ENCODE measurements at places on chromosomes 13 and 19. TPM values are rescaled to one million over a fixed set of nuclear protein-coding genes. Genes with fewer than 3 reads are reported as not detected.

DNA sequence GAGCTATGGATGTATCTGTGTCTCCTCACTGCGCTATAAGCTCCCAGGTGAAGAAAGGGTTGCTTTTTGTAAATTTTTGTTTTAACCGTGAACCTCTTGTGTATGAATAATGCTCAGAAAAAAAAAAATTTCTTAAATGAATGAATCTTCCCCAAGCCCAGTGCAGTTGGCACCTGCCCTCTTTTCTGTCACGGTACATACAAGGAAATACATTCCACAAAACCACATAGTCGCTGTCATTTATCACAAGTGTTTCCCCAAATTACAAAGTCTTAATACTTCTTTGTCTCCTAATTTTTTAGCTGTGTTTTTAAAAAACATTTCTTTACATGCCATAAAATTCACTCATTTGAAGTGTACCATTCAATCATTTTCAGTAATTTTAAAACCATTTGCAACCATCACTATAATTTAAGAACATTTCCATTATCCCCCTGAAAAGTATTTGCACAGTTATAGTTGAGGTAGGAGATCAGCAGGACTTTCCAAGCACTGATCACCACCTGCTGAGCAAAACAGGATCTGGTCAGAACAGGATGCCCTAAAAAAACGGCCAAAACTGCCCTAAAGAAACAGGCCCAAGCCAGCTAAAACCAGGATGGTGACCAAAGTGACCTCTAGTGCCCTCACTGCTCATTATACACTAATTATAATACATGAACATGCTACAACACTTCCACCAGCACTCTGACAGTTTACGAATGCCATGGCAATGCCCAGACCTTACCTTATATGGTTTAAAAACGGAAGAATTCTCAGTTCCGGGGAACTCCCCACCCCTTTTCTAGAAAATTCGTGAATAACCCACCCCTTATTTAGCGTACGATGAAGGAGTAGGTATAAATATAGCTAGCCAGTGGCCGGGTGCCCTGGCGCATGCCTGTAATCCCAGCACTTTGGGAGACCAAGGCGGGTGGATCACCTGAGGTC, 1.3 kb upstream of the TEX30 start:
- DNase-seq: no peak

DNA sequence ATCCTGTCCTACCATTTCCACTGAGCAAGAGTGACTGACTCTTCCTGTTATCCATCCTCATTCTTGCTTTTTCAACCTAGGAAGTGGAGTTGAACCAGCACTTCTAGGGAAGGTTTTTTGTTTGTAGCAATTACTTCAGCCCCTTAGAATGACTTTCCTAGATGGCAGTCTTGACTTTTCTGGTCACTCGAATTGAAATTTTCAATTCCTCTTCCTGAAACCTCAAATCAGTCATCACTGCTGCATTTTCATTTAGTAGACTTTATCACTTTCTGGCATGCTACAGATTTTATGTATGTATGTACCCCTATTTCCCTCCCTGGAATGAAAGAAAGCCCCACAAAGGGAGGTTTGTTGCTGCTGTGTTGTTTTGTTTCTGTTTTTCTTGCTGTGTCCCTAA, 915.9 kb downstream of the PCDH17 start:
- no peak for DNase-seq

- DNase-seq: no peak
Observed at GRCh38 chr19:57978586-57979289, 4.4 kb upstream of the C19orf18 start.

- DNase-seq: no peak
Observed at GRCh38 chr19:39045506-39045905, 13.2 kb upstream of the FBXO27 start.

DNA sequence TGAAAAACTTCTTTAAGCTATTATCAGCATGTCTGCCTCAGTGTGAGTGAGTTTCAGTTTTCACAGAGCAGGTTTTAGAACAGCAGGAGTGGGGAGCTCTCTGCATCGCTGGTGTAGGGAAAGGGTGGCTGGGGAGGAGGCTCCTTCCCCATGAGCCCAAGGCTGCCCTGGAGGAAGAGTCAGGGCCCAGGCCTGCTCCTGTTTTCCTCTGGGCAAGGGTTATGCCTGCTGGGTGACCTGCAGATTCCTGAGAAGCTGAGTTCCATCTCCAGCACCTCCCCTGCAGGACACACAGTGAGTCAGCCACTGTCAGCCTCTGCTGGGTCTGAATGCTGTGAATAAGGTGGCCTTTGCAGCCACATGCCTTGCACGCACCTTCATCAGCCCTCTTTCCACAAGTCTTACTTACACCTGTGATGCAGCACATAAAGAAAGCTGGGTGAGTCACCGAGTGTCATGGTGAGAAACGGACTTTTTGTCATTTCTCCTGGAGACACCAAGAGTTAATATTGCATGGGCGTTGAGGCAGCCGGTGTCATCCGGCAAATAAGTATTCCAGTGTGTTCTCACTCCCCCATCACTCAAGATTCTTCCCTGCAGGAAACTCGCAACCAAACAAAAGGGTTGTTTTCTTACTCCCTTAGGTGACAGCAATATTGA, 186.4 kb upstream of the KL start:
- no peak for DNase-seq

Gene APOC4
- total RNA-seq: not detected

DNA sequence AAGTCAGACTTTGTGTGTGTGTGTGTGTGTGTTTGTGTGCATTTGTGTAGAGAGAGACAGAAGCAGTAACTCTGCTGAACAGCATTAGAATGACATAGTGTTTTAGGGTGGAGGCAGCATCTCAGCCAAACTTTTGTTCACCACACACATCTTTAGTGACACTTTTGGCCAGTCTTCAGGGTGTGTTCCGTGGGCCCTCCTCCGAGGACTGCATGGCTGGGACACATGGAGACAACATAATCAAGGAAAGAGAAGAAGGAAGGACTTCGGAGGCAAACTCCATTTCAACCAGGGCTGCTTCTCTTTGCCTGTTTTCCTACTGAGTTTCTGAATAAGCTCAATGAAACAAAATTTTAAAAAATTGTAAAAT, 205.1 kb downstream of the LHFPL6 start:
- DNase-seq: no peak

DNA sequence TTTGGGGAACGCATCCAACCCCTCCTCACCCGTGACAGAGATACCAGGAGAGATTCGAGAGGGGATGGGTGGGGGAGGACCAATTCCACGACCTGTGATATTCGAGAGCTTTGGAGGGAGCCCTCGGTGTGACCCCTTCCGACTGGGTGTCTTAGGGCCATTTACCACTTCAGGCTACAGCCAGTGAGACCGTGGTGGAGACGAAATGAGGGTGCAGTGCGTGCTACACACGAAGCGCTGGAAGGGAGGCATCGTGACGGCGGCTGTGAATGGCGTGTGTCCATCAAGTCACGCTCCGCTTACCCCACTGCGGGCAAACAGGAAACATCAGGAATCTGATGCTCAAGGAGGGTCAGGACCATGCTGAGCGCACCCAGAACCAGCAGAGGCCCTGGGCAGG, 10.4 kb downstream of the CTU1 start:
- DNase-seq: no peak

GRCh38 chr13:21065686-21066085, 4.3 kb upstream of the LATS2 start:
- no peak for DNase-seq

- DNase-seq: no peak
Observed at GRCh38 chr19:31943191-31943661, 402.2 kb upstream of the ZNF507 start.

DNA sequence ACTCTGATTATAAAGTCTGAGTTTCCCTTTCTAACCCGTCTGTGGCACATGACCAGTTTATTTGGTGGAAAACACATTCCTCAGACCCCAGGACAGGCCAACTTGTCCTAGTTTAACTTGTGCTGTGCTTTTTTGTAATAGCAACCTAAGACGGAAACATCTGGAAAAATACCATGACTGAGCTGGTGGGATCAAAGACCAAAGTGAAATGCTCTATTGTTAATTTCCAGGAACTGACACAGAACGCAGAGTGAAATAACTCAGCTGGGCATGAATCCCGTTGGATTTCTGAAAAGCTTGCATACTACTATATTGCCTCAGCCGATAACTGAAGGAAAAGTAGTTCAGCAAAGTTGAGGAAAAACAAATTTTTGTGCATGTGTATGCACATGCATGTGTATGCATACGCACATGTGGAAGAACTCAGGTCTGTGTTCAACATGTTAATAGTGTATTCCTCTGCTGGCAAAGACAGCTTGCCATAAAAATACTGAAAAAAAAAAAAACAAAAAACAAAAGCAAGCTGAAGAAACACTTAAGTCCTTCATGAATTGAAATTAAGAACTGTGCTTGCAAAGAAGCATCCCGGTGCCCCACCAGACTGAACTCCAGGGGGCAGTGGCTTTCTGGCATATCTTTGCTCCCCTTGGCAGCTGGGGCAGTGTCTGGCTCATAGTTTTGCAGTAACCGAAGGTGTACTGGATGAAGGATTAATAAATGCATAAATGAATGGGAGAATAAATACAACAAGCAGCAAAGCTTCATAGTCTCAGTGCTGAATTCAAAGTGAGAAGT, 187.8 kb downstream of the LHFPL6 start:
- peak; percentile 92 for DNase-seq

Gene ZNF563
- 0.93 TPM for total RNA-seq

DNA sequence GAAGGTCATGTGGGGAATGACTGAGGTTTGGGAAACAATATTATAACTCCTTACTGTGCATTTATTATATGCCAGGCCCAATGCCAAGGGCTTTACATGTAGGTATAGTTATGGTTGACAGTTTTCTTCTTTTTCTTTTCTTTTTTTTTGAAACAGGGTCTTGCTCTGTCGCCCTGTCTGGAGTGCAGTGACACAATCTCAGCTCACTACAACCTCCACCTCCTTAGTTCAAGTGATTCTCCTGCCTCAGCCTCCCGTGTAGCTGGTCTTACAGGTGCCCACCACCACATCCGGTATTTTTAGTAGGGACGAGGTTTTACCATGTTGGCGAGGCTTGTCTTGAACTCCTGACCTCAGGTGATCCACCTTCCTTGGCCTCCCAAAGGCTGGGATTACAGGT, 13.8 kb downstream of the RTN2 start:
- no peak for DNase-seq

DNA sequence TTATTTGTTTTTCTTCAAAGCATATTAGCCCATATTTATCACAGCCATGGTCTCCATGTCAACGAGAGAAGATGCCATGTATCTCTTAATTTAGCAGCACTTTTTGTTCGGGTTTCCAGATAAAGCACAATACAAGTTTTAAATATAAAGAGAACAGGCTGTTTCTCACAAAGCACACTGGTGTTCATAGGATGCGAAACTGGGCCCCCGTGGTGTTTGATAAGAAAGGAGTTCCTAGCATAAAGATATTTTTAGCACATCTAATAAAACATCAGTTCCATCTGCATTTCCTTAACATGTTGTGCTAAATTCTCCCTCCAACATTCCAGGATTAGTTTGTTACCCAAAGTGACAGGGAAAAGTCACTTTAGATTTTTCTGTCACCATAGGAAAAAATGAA, 72.4 kb upstream of the EDNRB start:
- no peak for DNase-seq

Gene SRRM5
- not detected for total RNA-seq

Gene PPP1R13L
- 16.2 TPM for total RNA-seq

GRCh38 chr19:53877361-53877766, 4.6 kb upstream of the PRKCG start:
- no peak for DNase-seq

DNA sequence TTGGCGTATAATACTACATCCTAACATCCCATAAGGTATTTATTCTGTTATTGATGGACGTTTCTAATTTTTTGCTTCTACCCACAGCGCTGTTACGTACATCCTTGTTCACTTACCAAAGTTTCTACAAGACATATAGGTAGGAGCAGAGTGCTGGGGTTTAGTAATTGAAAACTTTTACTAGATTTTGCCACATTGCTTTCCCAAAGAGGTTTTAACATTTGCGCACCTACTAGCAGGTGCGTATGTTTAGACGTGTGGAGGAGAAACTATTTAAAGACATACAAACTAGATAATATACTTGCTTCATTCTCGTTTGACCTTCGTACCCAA, 559 bp upstream of the RPL21 start:
- DNase-seq: no peak

GRCh38 chr19:55690109-55690768, 15.2 kb downstream of the EPN1 start:
- no peak for DNase-seq

- no peak for DNase-seq
Observed at GRCh38 chr19:6358003-6358402, 3.3 kb upstream of the CLPP start.

- peak; percentile 47 for DNase-seq
Observed at GRCh38 chr19:41597600-41598041, 21.7 kb downstream of the CEACAM21 start.

DNA sequence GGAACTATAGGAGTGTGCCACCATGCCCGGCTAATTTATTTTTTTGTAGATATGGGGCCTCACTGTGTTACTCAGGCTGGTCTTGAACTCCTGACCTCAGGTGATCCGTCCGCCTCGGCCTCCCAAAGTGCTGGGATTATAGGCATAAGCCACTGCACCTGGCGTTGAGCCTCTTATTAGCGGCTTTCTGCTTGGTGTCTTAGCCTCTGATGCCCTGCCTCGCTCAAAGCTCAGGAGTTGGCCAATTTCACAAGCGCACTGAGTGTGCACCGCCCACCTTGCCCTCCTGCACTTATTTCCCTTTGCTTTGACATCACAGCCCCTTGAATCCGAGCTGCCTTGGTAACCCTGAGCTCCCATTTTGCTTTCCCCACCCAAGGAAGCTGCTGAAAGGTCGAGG, 10.1 kb downstream of the YIPF2 start:
- DNase-seq: no peak

DNA sequence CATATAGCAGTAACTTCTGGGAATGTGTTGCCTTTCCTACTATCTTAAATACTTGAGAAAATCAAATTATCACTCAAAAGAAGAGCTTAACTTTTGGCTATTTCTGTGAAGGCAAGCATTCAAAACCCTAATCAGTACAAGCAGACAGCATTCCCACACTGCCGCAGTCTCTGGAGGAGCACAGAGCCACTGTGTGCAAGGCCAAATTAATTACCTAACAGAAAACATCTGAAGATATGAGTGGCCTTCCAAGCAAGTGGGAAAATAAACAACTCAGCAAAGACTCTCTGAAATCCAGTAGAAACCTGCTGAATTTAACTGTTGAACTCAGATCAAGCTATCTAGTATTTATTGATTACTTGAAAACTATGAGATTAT, 68.2 kb downstream of the COL4A1 start:
- no peak for DNase-seq

DNA sequence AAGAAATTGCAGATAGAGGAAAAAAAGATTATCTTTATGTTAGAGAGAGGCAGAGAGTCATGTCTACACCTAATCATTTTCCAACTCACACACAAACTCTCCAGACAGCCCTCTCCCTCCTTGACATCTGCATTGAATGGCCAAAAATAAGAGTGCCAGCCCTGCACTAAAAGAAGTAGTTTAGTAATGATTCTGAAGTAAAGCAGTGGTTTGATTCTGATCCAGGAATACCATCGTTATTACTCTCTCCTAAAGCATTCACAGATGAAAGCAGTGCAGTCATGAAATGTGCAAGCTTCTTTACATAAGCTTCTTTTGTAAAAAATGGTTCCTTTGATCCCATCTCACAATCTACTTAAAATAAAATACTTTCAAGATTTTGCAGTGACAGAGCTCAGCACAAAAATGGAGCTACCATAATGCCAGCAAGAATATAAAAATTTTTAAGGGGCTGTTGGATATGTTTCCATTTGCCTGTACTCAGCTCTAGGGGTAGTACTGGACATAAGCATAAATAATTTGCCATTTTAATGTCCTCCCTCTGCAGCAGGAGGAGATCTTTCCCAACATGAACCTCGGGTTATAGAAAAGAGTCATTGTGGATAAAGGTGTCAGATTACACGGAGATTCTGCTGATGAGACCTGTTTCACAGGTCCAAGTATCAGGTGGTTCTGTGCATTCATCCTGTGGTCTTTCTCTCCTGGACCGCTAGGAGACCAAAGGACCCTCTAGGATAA, 406.3 kb downstream of the DCT start:
- DNase-seq: no peak

Measured in glomerular endothelial cell (primary cell).